ENCODE measurements at places on chromosomes 5 and 9.

DNA sequence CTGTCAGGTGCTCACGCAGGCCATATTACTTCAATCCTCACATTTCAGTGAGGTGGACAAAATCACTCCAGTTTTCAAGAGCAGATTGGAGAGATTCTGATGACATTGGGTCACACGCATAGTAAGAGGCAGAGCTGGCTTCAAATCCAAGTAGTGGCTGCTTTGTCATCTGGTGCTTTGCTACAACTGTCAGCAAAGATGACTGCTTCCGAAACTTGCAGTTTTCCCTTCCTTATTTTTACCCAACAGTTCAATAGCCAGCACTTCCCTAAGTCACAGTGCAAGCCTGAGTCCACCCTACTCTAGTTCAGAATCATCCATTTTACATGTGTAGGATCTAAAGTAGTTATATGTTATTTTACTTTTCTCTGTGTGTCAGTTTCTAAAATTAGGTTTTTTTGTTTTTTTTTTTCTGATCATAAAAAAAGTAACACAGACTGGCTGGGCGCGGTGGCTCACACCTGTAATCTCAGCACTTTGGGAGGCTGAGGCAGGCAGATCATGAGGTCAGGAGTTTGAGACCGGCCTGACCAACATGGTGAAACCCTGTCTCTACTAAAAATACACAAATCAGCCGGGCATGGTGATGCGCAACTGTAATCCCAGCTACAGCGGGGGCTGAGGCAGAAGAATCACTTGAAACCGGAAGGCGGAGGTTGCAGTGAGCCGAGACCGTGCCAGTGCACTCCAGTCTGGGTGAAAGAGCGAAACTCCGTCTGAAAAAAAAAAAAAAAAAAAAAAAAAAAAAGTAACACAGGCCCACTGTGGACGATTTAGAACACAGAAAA, 49.6 kb downstream of the ANKDD1B start:
- no peak for DNase-seq

DNA sequence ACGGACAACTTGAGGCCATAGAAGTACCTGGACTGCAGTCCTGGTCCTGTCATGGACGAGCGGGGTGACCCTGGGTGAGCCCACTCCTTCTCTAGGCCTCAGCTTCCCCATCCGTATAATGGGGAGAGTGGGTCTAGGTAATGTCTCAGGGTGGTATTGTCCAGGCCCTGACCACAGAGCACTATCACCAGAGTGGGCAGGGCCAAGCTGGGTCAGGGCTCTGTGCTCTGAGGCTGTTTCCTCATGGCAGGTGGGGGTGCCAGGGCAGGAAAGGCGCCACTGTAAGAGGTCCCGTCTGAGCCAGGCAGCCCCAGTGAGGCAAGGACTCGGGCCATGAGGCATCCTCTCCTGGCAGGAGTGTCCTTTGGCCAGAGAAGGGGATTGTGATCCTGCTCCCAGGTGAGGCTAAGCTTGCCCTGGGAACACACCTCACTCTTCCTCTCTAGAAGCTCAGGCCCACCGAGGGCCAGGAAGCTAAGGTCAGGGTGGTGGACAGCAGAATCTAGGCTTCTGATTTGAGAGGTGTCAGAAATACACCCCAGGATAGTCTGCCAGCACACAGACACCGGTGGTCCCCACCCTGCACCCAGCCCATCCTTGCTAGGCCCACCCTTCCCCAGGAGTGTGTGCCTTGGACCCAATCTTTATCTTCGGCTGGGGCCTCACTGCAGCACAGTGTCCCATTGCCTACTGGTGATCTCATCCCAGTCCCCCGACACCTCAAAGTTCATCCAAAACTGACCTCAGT, 1.5 kb upstream of the MYOZ3 start:
- DNase-seq = no peak

DNA sequence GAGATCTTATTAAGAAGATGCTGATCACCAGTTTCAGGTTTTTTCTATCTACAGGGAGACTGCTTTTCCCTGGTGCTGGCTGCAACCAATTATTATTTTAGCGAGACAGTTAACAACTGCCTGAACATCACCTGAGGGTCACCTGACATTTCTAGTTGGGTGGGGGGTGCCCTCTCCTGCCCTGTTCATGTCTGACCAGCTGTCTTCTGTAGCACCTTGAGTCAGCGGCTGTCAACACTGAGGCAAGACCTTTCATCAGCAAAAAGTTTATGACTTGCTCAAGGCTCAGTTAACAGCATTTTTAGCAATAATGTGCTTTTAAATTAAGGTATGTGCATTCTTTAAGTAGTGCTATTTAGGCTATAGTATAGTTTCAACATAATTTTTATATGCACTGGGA, 58.0 kb downstream of the ADCY2 start:
- DNase-seq = no peak

- no peak for DNase-seq
Observed at GRCh38 chr9:89361816-89362646, 43.7 kb downstream of the SECISBP2 start.

GRCh38 chr5:128174951-128175350, 91.4 kb downstream of the SLC12A2 start:
- DNase-seq = no peak

GRCh38 chr5:149024943-149025342, 37.9 kb downstream of the SH3TC2 start:
- no peak for DNase-seq

DNA sequence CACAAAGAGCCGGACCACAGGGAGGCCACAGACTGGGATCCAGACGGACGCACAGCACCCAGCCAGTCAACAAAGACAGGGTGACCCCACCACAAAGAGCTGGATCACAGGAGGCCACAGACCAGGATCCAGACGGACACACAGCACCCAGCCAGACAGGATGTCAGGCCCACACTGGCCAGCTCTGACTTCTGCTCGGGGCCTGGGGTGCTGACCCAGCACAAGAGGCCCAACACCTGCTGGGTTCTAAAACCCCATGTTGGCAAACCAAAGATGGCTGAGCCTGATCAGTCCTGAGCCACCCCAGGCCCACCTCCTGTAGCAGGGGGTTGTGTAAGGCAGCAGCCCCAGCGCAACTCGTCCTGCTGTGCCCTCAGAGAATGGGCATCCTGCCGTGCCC, 5.2 kb upstream of the DPH7 start:
- no peak for DNase-seq

GRCh38 chr5:57804007-57804444, 321.4 kb upstream of the ACTBL2 start:
- no peak for DNase-seq

GRCh38 chr5:11898-12297, 80.1 kb upstream of the PLEKHG4B start:
- no peak for DNase-seq

DNA sequence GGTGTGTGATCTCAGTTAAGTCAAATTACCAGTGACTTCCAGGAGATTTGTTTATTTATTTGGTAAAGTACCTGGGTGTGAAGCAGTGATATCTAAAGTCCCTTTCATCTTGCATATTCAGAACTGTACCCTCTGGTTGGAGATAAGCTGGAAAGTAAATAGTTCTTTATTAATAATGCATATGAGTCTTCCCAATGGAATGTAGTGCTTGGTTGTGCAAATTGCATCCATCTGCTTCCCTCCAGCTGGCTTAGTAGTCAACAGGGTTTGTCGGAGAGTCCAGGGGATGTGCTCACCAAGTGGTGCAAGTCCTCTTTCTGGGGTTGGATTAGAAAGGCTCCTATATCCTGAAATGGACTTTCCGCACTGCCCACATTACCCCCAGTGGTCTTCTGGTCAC, 42.0 kb downstream of the TRPM3 start:
- no peak for DNase-seq

GRCh38 chr5:169746147-169746694, 109.1 kb downstream of the DOCK2 start:
- DNase-seq = no peak

- DNase-seq = peak; percentile 29
Observed at GRCh38 chr9:91775011-91775707, 174.9 kb downstream of the ROR2 start.

DNA sequence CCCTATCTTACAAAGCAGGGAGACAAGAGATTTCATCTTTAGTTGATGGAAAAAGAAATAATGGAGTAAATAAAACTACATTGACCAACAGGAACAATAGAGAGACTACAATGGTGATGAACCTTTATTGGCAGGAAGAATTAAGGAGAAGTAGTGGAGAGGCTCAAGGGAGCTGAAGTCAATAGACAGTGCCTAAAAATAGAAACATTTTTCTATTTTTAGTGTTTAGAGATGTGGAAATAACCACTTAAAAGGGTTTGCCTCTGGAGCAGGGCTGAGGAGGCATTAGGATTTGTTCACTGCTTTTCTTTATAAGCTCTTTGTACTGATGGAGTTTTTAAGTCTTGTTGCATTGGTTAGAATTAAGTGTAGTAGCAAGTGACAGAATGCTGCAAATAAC, 98.4 kb upstream of the ERCC6L2 start:
- DNase-seq = no peak

- DNase-seq = no peak
Observed at GRCh38 chr5:10528827-10529226, 35.0 kb upstream of the ANKRD33B start.

GRCh38 chr9:24487250-24487861, 58.3 kb downstream of the IZUMO3 start:
- no peak for DNase-seq

DNA sequence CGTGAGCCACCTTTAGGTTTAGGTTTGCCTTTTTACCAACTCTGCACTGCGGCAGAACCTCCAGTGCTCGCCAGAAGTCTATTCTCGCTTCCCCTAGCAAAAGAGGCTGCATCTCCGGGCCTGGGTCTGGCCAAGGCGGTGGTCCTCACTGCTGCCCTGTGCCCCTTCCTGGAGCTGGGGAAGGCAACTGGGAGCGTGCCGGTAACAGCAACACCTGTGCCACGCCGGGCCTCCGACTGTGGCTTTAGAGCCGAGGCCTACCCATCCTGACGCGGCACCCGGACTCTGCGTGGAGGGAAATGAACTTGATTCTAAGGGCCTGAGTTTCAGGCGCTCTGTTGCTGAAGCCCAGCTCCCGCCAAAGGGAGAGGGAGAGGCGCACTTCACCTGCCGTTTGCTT, 82.4 kb upstream of the SPATA31C2 start:
- no peak for DNase-seq

- DNase-seq = no peak
Observed at GRCh38 chr5:96741891-96742309, 65.8 kb downstream of the ERAP1 start.

DNA sequence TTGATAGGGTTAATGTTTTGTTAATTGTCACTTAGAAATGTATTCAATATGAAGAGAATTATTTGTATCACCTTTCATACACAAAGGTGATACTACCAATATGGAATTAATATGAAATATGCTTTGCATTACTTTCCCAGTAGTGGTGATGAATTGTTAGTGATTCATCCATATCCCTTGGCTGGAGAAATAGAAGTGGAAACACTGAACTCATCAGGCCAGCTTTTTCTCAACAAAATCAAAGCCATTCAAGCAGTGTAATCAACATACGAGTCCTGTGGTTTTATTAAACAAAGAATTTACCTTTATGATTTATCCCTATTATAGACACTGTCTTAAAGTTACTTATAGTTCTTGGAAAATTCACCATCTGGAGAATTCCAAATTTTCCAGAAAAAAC, 264.0 kb upstream of the MEF2C start:
- no peak for DNase-seq

GRCh38 chr5:36948650-36949049, 72.1 kb downstream of the NIPBL start:
- DNase-seq = no peak

DNA sequence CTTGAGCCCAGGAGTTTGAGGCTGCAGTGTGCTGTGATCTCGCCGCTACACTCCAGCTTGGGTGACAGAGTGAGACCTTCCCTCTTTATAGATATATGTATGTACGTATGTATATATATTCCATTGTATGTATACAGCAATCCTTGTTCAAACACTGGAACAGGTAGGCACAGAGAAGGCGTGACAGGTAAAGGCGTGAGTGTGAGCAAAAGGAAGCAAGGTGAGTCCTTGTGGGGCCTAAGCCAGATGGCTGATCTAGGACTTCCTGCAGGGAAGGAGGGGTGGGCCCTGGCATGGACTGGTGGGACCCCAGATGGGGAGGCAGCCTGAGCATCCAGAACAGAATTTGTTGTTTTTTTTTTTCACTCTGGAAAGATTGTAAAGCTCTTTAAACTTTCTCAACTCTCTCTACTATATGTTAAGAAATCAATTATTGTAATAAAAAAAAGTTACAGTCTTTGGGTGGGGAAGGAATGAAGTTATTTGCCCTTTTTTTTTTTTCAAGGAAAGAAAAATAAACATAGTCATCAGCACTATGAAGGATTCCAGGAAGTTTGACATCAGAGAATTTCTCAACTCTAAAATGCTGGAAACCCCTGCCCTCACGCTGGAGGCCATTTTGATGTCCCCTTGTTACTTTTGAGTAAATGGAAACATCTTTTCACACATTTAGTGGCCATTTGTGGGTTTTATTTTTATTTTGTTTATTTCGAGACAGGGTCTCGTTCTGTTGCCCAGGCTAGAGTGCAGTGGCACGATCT, 38.9 kb upstream of the STXBP1 start:
- DNase-seq = no peak

GRCh38 chr9:17630531-17630949, 51.7 kb downstream of the SH3GL2 start:
- no peak for DNase-seq

DNA sequence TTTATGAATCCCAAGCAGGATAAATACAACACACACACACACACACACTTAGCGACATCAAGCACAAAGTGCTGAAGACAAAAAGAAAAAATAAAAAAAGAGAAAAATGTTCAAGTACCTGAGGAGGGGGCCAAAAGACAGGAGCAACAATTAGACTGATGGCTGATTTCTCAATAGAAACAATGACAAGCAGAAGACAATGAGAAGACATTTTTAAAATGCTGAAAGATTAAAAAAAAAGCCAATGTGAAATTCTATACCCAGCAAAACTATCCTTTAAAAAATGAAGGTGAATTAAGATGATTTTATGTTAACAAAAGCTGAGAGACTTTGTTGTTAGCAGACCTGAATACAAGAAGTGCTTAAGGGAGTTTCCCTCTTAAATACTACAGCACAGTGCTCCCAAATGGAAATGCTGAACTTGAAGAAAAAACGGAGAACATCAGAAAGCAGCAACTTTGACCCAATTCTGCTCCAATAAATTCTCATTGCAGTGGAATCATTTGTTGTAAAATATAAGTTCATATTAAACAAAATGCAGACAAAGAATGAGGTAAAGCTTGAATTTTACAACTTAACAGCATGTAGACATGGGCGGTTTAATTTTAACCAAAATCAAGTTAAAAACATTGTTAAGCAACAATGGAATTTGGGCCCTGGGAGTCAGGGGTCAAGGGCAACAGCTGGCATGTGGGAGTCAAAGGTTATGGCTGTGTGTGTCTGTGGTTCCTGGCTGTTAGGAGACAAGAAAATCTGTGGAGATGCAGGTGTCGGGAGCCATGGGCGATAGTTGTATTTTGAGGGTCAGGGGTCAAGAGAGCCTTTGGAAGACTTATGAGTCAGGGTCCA, 776 bp upstream of the RANBP17 start:
- DNase-seq = no peak

- no peak for DNase-seq
Observed at GRCh38 chr5:135241536-135241935, 157.5 kb downstream of the MACROH2A1 start.
